ENCODE measurements at places on chromosomes 16 and 17.

DNA sequence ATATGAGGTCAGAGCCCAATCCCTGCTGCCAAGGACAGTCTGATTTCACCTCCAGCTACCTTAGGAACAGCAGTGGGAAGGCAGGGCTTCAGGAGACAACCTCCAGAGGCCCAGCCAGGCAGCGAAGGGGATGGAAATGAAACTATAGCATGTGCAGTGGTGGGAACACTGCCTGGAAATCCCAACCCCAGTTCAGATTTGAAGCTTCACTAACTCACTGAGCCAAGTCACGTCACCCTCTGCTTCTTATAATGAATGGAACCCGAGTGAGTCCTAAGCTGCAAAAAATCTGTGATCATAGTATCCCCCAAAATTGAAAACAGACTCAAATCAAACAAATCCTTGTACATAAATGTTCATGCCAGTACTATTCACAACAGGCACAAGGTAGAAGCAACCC, 36.0 kb upstream of the SLC39A11 start:
- no peak for DNase-seq

DNA sequence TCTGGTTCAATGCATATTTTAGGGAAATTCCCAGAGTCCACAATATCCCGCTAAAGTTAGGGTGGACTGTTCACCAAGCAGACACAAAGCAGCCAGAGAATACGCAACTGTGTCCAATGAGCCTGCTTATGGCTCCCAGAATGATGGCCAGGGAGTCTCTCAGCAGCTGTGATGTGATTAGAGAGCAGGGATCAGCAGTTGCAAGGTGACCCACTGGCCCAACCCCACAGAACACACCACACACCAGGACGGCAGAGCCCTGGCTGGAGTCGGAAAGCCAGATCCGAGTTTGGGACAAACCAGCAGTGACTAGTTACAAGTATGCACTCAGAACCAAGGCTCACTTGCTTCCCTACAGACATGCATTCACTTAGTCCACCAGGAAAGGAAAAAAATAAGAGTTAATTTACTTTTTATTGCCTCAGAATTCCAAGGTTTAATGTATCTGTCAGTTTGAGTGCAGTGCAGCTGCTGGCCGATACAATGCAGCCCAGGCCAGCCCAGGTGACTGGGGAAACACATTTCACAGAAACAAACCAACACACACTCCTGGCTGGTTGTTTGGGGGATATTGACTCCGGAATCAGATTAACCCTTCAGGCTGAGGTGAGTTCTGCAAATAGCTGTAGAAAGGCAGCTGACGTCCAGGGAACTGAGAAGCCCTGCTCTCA, 121.7 kb downstream of the HIC1 start:
- DNase-seq = no peak

DNA sequence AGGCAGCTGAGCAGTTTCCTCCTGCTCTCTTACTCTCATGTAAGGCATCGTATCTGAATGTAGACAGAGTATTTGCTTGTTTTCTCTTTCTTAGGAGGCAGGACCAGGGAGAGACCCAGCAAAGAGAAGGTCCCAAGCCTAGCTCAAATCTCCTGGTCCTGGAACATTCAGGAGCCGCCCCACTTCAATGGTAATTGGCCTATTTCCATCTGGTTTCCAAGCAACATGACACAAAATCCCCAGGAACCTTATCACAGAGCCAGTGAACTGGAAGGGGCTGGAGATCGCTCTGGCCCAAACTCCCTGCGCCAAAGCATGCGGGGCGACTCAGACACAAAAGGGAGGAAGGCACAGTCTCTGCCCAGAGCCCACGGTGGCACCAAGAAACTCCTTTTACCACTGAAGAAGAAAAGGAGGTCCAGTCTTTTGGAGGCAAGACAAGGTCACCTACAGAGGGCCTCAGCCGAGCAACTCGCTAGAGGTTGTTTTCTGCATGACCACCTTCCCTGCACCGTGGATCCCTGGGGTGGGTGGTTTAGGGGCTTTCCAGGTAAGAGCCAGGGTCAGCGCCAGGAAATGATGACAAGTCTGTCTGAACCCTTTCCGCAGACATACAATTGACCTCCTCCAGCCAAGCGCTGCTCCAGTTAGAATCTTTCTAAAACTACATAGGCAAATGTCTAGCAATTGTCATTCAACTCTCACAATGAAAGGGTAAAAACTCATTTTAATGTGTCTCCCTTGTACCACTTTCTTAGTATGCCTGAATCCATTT, 394.7 kb downstream of the SOX9 start:
- no peak for DNase-seq

DNA sequence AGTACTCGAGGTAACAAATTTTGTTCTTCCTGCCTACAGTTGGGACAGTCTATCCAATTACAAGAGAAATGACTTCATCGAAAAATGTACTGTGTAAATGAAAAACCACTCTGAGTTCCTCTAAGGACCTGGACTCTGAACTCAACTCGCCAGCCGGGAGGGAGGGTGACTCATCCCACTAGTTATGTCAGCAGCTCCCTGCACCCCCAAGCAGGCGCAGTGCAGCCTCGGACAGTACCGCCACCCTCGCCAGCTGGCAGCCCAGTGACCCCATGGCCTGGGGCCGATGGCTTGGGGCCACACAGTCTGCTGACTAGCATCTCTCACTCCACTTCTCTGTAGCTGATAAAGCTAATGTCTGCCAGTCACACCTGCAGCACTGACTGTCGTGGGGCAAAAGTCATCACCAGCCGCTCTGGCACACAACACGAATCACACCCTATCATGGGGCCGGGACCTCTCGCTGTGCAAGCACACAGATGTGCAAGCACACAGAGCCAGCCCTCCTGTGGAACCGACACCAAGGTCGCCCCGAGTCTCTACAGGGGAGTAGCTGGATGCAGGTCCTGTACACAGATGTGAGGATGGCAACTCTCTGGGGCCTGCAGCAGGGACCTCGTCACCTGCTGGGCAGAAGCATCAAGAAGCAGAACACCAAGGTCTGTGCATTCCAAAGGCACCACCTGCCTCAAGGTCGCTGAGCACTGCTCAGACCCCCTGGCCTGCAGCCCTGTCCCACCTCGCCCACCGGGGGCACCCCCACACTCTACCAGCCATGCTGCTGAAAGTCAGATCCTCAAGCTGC, 5.7 kb downstream of the CSNK1D start:
- peak; percentile 76 for DNase-seq

- DNase-seq = no peak
Observed at GRCh38 chr16:66961065-66961744, at the start of gene CES3. TSS of gene CES3 (plus strand) at chr16:66961266. CDS start at chr16:66961308, 42 bp downstream.

DNA sequence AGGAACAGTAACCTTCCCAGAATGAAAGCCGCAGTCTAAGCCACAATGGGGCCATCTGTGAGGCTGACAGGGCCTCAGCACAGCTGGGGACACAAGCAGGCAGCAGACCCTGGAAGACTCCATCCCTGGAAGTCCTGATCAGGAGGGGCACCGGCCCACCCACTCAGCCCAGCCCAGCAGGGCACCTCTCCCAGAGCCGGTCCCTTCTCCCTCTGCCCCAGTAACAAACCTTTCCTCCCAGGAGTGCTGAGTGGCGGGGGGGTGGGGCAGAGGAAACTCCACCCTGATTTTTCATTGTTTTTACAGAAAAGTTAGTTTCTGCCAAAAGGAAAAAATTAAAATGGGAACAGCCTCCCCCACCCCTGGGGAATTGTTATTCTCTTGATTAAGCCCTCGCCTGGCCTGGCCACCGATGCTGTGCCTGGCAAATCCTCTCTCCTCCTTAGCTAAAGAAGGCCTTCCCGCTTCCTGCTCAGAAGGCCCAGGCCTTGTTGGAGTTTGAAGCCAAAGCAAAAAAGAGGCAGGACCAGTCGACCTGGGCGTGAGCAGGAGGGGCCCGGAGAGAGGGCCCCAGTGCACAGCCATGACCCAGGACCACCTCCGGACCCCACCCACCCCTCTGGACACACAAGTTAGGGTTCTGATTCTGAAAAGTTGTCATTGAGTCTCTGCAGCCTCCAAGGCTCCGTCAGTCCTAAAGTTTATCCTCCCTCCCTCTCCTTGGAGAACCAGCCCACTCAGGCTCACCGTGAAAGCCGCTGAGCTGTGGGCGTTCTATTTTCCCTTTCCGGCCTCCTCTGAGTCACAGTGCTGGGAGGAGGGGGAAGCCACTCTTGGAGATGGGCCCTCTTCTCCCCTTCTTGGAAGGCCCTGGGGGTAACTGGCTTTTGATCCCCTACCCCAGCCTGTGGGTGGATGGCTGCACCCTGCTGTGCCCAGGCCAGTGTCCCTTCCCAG, 128.4 kb upstream of the TNRC6C start:
- peak; percentile 74 for DNase-seq

GRCh38 chr16:84823484-84823883, 3.7 kb downstream of the CRISPLD2 start:
- DNase-seq = no peak

- DNase-seq = no peak
Observed at GRCh38 chr17:1951920-1952319, 73.2 kb downstream of the RTN4RL1 start.

GRCh38 chr17:78905116-78905515, 2.1 kb upstream of the CEP295NL start:
- DNase-seq = no peak

DNA sequence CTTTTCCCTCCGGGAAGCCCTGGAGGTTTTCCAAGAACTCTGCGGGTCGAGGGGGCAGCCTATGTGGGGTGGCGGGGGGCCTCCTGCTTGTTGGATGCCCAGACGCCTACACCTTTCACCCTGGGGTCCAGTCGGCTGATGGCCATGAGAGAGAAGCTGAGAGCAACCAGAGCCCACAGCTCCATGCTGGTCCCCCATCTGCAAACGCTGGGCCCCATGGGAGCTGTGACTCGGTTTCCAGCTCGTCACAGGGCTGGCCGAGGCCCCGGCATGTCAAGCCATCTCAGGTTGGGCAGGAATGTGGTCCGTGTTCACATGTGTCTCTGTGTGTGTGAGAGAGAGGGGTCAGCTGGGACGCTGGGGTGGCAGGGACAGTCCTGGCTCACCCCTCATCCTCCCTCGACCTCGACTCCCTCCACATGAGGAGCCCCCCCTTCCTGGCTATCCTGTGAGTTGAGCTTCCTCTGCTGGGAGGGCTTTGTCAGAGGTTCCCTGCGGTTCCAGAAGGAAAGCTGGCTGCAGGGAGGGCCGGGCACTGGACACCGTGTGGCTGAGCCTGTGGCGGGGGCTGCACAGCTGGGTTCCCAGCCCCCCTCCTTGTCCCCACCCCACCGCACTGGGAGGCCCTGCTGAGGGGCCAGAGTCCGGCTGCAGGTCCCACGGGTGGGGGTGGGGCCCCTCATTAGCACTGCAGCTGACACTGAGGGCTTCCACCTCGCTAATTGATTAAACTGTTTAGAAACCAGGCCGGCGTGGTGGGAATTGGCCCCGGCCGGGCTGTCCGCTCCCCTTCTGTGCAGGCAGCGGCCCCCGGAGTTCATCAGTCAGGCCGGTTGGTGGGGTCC, 19.1 kb downstream of the METRNL start:
- DNase-seq = no peak

- no peak for DNase-seq
Observed at GRCh38 chr17:45377401-45377800, 55.3 kb downstream of the ARHGAP27 start.

DNA sequence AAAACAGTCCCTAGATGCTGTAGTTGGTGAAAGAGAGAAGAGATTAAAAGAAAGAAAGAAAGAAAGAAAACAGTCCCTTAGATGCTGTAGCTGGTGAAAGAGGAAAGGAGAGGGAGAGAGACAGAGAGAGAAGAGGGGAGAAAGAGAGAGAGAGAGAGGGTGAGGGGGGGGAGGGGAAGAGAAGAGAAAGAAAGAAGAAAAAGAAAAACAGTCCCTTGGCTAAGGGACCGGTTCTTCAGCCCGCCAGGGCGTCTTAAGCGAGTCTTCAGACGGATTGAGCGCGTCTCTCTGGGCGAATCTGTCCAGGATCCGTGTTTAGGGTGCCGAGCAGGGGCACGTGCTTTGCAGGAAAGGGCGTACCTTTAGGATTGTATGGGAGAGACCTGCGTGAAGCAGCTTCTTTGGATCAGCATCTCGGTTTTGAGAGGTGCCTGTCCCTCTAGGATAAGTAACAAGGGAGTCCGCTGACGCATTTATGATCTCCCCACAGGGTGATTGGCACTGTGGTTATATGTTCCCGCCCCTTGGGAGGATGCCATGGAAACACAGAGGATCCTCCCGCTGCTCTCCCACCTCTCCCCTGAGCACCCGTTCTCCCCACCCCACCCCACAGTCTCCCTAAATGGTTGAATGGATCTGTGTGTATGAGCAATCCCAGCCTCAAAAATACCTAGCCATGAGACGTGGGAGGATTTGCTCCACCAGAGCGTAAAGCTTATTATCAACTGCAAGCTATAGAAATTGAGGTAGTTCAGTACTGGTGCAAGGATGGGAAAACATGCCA, 16.7 kb downstream of the GNGT2 start:
- peak; percentile 35 for DNase-seq

DNA sequence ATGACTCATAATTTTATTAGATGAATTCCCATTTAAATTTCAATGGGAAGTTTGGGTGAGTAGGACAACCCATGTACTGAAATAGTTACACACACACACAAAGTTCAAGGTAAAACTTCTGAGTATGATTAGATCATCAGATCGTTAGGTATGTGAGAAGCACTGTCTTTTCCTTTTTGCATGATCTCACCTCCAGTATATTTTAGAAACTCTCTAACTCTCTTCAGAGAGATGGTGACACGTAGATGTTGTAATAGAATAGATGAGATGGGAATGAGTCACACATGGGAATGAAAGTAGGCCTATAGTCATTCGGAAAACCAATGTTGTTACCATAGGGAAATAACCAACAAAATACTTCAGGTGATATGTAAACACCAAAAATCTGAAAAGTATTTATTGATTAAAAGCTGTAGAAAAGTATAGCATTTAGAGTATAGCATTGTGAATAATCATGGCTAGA, 22.2 kb downstream of the KRT23 start:
- no peak for DNase-seq

DNA sequence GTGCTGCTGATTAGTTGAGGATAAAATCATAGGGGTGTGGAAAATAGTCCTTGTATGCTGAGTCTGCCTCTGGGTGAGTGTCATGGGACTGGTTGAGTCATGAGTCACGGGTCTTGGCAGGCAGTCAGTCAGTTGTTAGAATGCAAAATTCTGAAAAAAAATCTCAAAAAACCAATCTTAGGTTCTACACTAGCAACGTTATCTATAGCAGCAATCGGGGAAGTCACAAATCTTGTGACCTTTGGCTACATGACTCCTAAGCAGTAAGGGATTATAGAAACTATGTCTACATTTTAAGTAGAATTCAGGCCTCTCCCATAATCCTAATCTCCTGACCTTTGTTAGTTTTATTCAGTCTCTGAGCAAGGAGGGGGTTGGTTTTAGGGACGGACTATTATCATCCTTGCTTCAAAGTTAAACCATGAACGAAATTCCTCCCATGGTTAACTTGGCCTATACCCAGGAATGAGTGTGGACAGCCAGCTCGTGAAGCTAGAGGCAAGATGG, 18.0 kb upstream of the PMFBP1 start:
- DNase-seq = no peak

- no peak for DNase-seq
Observed at GRCh38 chr17:34024386-34024785, 230.7 kb upstream of the CCL2 start.

Data from muscle of arm (tissue), 14 donors.